ENCODE measurements at places on chromosomes 5 and 9.

- no peaks in the 10 kb centered on the region for H3K27me3 ChIP-seq
- H3K36me3 ChIP-seq, result no peaks in the 10 kb centered on the region
- DNase-seq, result no peak
- H3K4me3 ChIP-seq, result no peak overlapping the region
These were observed 68.4 kb downstream of the COL27A1 start for GRCh38 chr9:114223564-114224246.

DNA sequence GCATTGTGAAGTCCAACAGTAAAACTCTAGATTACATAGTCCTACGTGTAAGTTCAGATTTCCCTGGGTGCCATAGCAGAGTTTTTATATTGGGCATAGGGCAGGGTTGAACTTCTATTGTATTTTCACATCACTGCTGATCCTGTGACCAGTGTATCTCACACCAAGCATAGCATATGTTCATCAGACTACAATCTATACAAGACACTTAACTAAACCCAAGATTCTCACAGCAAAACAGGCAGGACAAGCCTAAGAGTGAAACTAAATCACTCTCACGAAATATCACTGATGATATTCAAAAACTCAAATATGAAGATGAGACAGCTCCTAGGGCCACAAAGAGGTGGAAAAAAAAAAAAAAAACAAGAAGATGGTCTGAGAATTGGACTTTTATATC lies 3.2 kb upstream of the PPP1R2B start:
- H3K27ac ChIP-seq, result no peak overlapping the region
- no peaks in the 10 kb centered on the region for H3K27me3 ChIP-seq
- H3K36me3 ChIP-seq, result no peaks in the 10 kb centered on the region
- DNase-seq, result no peak
- no peaks in the 10 kb centered on the region for H3K4me1 ChIP-seq
- no peak overlapping the region for H3K4me3 ChIP-seq

DNA sequence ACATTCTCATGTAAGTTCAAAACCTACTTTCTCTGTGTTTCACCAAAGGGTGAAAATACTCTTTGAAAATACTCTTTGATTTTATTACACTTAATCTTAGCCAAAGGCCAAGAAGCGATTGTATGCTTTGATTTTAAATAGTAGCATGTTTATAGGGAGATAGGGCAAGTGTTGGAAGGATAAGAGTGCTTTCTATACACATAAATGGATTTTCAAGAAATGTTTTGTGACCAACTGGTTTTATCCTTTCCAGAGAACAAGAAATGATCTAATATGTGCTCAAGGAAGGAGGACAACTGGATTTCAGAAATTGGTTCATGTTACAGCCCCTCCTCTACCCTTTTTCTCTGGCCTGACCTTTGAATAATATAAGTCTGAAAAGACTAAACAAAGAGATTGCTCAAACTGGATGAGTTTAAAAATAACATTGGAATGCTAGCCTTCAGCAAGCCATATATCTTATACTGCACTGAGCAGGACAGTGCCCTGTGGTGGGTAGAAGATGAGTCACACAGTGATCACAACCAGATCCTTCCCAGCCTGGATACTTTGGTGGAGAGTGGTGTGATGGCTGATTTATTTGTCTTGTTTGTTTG lies 13.1 kb downstream of the PALM2AKAP2 start:
- no peak overlapping the region for H3K4me3 ChIP-seq
- H3K4me1 ChIP-seq, result no peaks in the 10 kb centered on the region
- DNase-seq, result no peak
- no peak overlapping the region for H3K27ac ChIP-seq

- H3K4me3 ChIP-seq, result no peak overlapping the region
- H3K27me3 ChIP-seq, result no peaks in the 10 kb centered on the region
- peak; percentile 74 for DNase-seq
- no peak overlapping the region for H3K27ac ChIP-seq
- no peaks in the 10 kb centered on the region for H3K36me3 ChIP-seq
These were observed 16.9 kb downstream of the IL5 start for GRCh38 chr5:132526290-132526973.

GRCh38 chr9:136563646-136564325 lies 17.9 kb upstream of the NOTCH1 start:
- H3K27me3 ChIP-seq, result no peaks in the 10 kb centered on the region
- H3K4me3 ChIP-seq, result no peak overlapping the region
- H3K4me1 ChIP-seq, result no peaks in the 10 kb centered on the region
- H3K36me3 ChIP-seq, result no peaks in the 10 kb centered on the region
- H3K27ac ChIP-seq, result no peak overlapping the region

DNA sequence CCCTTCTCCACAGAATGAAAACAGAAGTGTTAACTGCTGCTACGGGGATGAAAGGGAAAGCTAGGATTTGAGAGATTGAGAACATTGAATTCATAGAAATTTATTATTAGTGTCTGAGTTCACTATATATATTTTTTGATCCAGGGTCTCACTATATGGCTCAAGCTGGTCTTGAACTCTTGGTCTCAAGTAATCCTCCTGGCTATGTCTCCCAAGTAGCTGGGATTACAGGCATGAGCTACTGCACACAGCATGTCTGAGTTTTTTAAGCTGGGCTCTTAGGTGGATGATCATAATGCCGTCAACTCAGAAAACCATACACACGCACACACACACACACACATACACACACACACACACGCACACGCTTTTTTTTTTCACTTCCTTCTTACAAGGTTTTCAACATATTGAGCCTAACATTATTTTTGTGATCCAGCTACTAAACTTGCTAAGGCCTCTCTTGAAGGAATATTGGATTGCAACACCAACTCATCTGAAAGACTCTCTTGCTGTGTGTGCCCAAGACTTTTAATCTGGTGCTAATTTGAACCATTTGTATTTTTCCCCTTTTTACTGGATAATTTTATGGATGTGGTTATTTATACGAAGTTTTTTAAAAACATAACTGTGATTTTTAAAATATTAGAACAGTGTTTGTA lies 1045.4 kb downstream of the DTWD2 start:
- no peak for DNase-seq
- H3K4me1 ChIP-seq, result no peaks in the 10 kb centered on the region
- H3K36me3 ChIP-seq, result no peaks in the 10 kb centered on the region
- H3K4me3 ChIP-seq, result no peak overlapping the region
- no peaks in the 10 kb centered on the region for H3K27me3 ChIP-seq

DNA sequence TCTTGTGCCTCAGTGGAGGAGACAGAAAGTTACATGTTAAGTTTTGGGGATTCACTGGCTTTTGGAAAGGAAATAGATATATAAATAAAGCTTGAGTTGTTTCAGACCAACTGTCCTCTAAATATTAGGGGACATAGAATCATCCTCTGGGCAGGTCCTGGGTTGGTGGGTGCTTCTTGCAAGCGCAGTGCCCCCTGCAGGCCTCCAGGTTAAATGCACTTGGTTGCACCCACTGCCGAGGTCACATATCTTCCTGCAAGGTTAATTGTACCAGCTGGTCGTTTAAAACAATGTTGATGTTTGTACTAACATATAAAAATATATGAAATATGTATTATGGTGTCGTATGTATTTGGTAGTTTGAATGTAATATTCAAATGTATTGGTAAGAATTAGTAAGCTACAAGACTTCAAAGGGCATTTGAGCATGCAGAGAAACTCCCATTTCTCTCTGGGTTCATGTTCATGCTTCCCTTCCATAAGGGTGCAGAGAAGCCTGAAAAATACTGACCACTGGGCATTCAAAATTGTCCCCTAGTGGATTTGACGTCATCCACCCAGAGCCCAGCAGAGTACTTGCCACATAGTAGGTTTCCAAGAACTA lies 87.0 kb downstream of the ZNF618 start:
- peak; percentile 31 for DNase-seq
- no peaks in the 10 kb centered on the region for H3K36me3 ChIP-seq
- H3K4me1 ChIP-seq, result no peaks in the 10 kb centered on the region
- H3K4me3 ChIP-seq, result no peak overlapping the region

GRCh38 chr5:107090506-107090905 lies 580.2 kb downstream of the EFNA5 start:
- H3K27ac ChIP-seq, result no peak overlapping the region
- no peaks in the 10 kb centered on the region for H3K27me3 ChIP-seq
- H3K4me1 ChIP-seq, result no peaks in the 10 kb centered on the region
- no peaks in the 10 kb centered on the region for H3K36me3 ChIP-seq

- H3K4me3 ChIP-seq, result no peak overlapping the region
- H3K36me3 ChIP-seq, result no peaks in the 10 kb centered on the region
- no peaks in the 10 kb centered on the region for H3K4me1 ChIP-seq
- no peak overlapping the region for H3K27ac ChIP-seq
- no peak for DNase-seq
These were observed 148.3 kb downstream of the ATP10B start for GRCh38 chr5:160703547-160704189.

DNA sequence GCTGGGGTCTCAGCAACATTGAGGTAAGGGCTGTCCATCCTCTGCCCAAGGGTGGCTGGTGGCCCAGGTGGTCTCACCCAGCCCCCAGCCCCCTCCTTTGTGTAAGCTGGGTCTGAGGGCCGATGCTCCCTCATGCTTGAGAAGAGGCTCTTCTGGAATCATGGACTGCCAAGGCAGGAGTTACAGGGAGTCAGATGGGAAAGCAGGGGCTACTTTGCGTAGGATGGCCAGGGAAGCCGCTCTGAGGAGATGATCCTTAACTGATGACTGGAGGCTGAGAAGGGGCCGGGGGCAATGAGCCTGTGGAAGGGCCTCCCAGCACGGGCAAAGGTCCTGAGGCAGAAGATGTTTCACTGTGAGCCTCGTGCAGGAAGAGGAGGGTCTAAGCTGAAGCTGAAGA lies 23.7 kb downstream of the NKX2-5 start:
- no peaks in the 10 kb centered on the region for H3K4me1 ChIP-seq
- no peaks in the 10 kb centered on the region for H3K27me3 ChIP-seq
- H3K4me3 ChIP-seq, result no peak overlapping the region
- H3K27ac ChIP-seq, result no peak overlapping the region
- no peak for DNase-seq

DNA sequence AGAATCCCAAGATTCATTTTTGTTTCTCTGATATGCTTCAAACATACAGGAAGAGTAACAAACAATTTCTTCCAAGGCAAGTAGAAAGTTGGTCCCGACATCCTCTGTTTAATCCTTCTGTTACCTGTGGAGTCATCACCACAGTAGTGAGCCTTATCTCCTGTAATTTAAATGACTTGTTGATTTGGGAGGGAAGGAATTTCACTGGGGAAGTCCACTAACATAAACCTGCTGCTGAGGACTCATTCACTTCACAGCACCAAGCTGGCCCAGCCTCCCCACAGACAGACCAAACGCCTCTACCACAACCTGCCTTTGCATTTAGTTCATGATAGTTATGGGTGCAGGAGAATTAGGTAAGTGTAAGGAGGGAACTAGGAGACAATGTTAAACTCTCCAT lies 63.2 kb downstream of the PRKACG start:
- H3K27me3 ChIP-seq, result no peaks in the 10 kb centered on the region
- H3K36me3 ChIP-seq, result no peaks in the 10 kb centered on the region
- no peak for DNase-seq
- H3K4me1 ChIP-seq, result peaks cover 25% of the 10 kb centered on the region

GRCh38 chr9:127149463-127150390 lies 27.3 kb upstream of the ANGPTL2 start:
- H3K36me3 ChIP-seq, result no peaks in the 10 kb centered on the region
- DNase-seq, result peak; percentile 35
- no peak overlapping the region for H3K4me3 ChIP-seq
- no peaks in the 10 kb centered on the region for H3K27me3 ChIP-seq
- H3K4me1 ChIP-seq, result no peaks in the 10 kb centered on the region
- no peak overlapping the region for H3K27ac ChIP-seq

DNA sequence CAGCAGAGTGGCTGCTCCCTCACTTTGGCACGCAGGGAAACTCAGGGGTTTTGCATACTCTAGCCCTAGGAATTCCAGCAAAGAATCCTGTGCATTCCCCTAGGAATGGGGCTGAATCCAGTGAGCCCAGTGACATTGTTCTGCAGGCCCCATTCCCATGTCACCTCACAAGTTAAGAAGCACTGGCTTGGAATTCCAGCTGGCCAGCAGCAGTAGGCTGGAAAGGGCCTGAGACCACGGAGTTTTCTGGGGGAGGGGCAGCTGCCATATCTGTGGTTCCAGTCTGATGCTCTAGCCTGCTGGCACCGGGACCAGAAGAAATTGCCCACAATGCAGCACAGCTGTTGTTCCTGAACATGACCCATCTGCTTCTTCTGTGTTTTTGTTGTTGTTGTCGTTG lies 217.6 kb upstream of the DMRTA1 start:
- no peak overlapping the region for H3K4me3 ChIP-seq
- DNase-seq, result no peak
- no peaks in the 10 kb centered on the region for H3K4me1 ChIP-seq
- H3K27me3 ChIP-seq, result no peaks in the 10 kb centered on the region
- H3K27ac ChIP-seq, result no peak overlapping the region

GRCh38 chr5:90949469-90950358 lies 391.1 kb downstream of the ADGRV1 start:
- DNase-seq, result no peak
- H3K27ac ChIP-seq, result no peak overlapping the region
- H3K36me3 ChIP-seq, result no peaks in the 10 kb centered on the region
- no peak overlapping the region for H3K4me3 ChIP-seq
- H3K4me1 ChIP-seq, result no peaks in the 10 kb centered on the region

DNA sequence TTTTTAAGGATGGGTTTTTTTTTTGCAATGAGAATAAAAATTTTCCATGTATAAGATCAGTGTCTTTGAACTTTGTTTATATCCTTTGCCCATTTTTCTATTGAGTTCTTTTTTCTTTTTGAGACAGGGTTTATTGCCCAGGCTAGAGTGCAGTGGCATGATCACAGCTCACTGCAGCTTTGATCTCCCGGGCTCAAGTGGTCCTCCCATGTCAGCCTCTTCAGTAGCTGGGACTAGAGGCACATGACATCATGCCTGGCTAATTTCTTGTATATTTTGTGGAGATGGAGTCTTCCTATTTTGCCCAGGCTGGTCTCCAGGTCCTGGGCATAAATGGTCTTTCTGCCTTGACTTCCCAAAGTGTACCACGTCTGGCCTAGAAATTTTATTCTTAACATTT lies 21.2 kb downstream of the GPBP1 start:
- no peaks in the 10 kb centered on the region for H3K36me3 ChIP-seq
- no peaks in the 10 kb centered on the region for H3K27me3 ChIP-seq
- H3K4me3 ChIP-seq, result no peak overlapping the region
- no peak for DNase-seq
- H3K27ac ChIP-seq, result no peak overlapping the region
- H3K4me1 ChIP-seq, result no peaks in the 10 kb centered on the region

- peak overlapping the region; percentile 91 for H3K4me3 ChIP-seq
- peak overlapping the region; percentile 91 for H3K27ac ChIP-seq
- DNase-seq, result no peak
- peaks cover 7% of the 10 kb centered on the region for H3K4me1 ChIP-seq
- peaks cover 28% of the 10 kb centered on the region for H3K36me3 ChIP-seq
These were observed 536 bp downstream of the FEM1C start for GRCh38 chr5:115544043-115544435.

Data from H1 (cell line).